ENCODE measurements at places on chromosomes 4 and X. TPM values are rescaled to one million over a fixed set of nuclear protein-coding genes. Genes with fewer than 3 reads are reported as not detected.

Gene CTAG2
- total RNA-seq, result 1.2 TPM

Gene ALPK1
- total RNA-seq, result 22.8 TPM

Gene CCNA2
- 1.2 TPM for total RNA-seq

Gene TRIML2
- not detected for total RNA-seq

Gene SLC49A3
- total RNA-seq, result 10.4 TPM

Gene SPIN2A
- total RNA-seq, result 1.4 TPM

Gene PLXNB3
- 19.1 TPM for total RNA-seq
